H1 (cell line): ENCODE measurements at places on chromosomes 16 and 17. TPM values are rescaled to one million over a fixed set of nuclear protein-coding genes. Genes with fewer than 3 reads are reported as not detected.

DNA sequence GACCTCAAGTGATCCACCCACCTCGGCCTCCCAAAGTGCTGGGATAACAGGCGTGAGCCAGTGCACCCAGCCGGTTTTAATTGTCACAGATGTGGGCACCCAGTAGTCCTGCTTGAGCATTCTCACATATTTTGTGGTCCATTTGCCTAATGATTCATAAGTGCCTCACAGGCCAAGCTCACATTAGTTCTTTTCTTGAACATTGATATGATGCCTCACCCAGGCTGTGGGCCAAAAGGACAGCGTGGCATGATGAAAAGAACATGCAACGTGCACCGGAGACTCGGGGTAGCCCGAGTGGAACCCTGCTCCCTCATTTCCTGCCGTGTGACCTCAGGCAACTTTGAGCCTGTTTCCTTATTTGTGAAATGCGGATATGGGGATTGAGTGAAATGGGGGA, 181.9 kb downstream of the SNX29 start:
- no peak for DNase-seq

DNA sequence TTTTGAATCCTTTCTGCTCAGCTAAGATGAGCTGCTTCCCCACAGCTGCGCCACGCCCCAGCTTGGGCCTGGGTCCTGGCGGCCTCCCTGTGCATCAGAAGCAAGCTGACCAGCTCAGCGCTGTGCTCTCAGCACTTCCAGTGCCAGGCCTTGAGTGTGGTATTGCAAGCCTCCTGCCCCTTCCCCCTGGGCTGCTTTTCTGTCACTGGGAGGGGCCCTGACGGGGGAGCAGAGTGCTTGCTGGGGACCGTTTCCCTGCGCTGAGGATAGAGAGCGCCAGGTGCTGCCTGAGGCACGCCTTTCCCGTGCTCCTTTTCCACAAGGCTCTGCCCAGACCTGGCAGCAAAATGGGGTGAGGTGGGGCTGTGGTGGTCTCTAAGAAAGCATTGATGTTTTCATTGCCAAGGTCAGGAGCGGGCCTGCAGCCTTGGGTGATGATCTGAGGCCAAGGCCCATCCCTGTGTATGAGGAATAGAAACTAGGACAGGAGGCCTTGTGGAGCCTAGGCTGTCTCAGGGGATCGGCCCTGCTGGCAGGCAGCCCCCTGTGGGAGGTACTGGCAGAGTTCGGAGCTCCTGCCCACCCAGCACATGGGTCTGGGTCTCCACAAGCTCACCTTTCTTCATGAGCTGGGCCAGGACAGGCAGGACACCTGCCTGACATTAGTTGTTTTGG, 29.7 kb downstream of the POLR3E start:
- DNase-seq, result no peak

DNA sequence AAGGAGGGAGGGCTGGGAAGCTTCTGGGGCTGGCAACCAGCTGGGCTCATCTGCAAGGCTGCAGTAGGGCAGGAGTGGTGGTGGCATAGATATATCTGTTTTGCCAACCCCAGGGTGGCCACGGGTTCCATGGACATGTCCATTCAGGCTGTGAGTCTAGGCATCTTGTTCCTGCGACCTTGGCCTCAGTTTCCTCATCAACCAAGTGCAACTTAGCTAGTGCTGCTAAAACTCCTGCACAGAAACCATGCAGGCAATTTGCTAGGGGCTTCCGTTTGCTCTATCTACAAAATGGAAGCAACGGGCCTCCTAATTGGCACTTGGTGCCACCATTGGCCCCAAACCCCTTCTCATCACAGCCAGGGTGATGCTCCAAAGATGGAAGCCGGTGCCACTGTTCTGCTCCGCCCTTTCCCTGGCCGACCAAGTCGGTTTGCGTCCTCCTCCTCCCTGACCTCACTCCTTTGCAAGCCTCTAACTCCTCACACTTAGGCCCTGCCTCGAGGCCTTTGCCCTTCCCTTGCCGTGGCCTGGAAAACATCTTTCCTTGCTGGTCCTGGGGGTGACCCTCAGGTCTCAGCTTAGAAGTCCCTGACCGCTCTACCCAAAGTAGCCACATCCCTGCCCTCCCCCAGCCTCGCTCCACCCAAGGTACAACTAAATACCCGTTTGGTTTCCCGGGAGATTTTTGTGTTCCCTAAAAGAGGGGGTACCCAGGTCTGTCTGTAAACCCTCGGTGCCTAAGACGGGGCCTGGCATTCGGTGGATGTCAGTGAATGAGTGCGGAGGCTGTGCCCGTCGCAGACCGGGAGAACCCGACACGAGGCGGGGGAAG, 1.2 kb downstream of the SREBF1 start:
- DNase-seq, result no peak

Gene PRKCB
- total RNA-seq, result 12.1 and 13.0 TPM in 2 replicates

Gene SLC12A3
- total RNA-seq, result not detected in 2 replicates

Gene HBZ
- not detected in 2 replicates for total RNA-seq

Gene KRTAP2-2
- not detected in 2 replicates for total RNA-seq
